Natural killer cell (primary cell): ENCODE measurements at places on chromosomes 11 and 22. TPM values are rescaled to one million over a fixed set of nuclear protein-coding genes. Genes with fewer than 3 reads are reported as not detected.

Gene SHISAL1
- total RNA-seq: not detected

Gene NRGN
- 11.1 TPM for total RNA-seq

Gene DGAT2
- total RNA-seq: 0.75 TPM

DNA sequence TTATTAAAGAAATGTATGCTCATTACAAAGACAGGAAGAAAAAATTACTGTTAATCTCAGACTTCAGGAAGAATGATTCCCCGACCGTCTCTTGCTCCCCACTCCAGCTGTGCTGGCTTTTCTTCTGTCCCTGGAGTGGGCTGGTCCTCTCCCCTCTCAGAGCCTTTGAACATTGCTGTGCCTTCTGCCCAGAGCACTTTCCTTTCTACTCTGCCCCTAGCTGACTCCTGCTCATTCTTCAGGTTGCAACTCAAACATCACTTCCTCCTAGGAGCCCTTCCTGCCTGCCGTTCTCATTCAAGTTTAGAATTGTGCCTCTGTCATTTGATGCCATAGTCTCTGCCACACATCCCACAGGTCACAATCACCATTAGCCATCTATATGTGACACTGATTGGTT is 329.5 kb downstream of the MIAT start:
- DNase-seq: no peak
- no peaks in the 10 kb centered on the region for H3K36me3 ChIP-seq
- H3K4me1 ChIP-seq: no peaks in the 10 kb centered on the region
- H3K4me3 ChIP-seq: no peak overlapping the region
- H3K27ac ChIP-seq: no peak overlapping the region

DNA sequence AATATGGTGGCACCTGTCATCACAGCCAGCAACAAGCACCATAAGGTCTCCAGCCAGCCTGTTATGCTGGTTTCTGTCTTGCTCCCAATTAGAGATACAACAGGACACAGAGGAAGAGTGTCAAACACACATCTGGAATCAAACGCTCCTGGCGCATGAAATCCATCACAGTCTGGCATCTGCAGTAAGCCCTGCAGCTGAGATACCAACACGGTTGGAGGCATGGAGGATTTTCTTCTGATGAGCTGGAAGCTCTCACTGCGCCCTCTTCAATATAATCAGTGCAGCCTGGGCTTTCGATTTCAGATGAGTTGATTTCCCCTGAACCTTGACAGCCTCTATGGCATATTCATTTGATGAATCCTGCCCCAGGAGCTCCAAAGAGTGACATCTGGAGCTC is 27.8 kb upstream of the CARS1 start:
- no peak for DNase-seq
- H3K27me3 ChIP-seq: no peaks in the 10 kb centered on the region
- H3K4me1 ChIP-seq: no peaks in the 10 kb centered on the region
- peaks cover 21% of the 10 kb centered on the region for H3K36me3 ChIP-seq
- no peak overlapping the region for H3K4me3 ChIP-seq

DNA sequence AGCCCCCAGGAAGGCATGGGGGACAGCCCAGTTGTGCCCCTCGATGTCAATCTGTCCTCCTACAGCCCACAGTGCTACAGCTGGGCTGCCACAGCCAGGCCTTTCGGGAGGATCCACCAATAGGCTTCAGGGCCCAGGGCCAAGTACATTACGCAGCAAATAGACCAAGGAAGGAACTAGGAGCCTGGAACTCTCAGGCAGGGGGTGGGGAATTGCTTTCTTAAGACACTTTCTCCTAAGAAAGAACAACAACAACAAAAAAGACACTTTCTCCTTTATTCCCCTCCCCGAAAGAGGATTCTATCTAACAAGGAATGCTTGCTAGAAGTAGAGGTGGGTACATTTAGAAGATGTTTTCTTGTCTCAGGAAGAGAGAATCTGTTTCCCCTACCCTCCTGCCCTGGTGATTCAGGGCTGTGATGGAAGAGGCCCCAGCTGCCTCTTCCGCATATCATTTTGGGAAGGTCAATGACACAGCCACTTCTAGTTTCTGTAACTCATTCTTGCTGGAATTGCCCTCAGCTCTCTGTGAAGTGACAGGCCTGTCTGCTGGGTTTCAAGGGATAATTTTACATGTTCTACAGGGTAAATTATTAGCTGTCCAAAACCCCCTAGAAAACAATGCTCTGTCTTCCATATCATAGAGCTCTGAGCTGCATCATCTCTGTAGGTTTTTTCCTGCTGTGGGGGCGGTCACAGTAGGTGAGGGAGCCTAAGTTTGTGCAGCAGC is 6.0 kb upstream of the MALAT1 start:
- H3K27ac ChIP-seq: peak overlapping the region; percentile 32
- no peaks in the 10 kb centered on the region for H3K36me3 ChIP-seq
- H3K27me3 ChIP-seq: no peaks in the 10 kb centered on the region
- DNase-seq: no peak

GRCh38 chr11:78190374-78190773 is 1.7 kb downstream of the USP35 start:
- no peak overlapping the region for H3K4me3 ChIP-seq
- peaks cover 23% of the 10 kb centered on the region for H3K4me1 ChIP-seq
- H3K27ac ChIP-seq: no peak overlapping the region
- no peaks in the 10 kb centered on the region for H3K36me3 ChIP-seq
- no peaks in the 10 kb centered on the region for H3K27me3 ChIP-seq

- H3K27ac ChIP-seq: no peak overlapping the region
- no peak for DNase-seq
- H3K4me3 ChIP-seq: no peak overlapping the region
- peaks cover 12% of the 10 kb centered on the region for H3K27me3 ChIP-seq
- H3K4me1 ChIP-seq: peaks cover 22% of the 10 kb centered on the region
Observed at GRCh38 chr11:63766531-63767235, 1.9 kb downstream of the ZFTA start.

- H3K27me3 ChIP-seq: no peaks in the 10 kb centered on the region
- DNase-seq: no peak
- H3K27ac ChIP-seq: no peak overlapping the region
- H3K36me3 ChIP-seq: no peaks in the 10 kb centered on the region
- no peak overlapping the region for H3K4me3 ChIP-seq
Observed at GRCh38 chr11:75720639-75721038, 3.0 kb downstream of the MOGAT2 start.

- peaks cover 37% of the 10 kb centered on the region for H3K36me3 ChIP-seq
- H3K27me3 ChIP-seq: no peaks in the 10 kb centered on the region
- no peak overlapping the region for H3K27ac ChIP-seq
- H3K4me1 ChIP-seq: peaks cover 4% of the 10 kb centered on the region
- no peak overlapping the region for H3K4me3 ChIP-seq
Observed at GRCh38 chr22:38715176-38715764, 9.5 kb downstream of the GTPBP1 start.

DNA sequence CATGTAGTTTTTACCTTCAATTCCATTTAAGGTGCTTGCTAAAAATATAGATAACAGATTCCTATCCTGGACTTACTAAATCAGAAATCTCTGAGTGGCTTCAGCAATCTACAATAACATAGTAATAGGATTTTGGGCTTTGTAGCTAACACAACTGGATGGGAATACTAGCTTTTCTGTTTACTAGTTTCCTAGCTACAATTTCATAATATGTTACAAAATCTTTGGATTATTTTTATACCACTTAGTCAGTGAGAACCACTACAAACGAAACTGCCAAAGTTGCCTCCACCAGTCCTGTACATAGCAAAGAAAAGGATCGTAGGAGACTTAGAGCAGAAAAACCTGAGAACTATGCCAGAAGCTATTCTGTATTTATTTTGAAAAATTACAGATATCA is 87.7 kb upstream of the ANO3 start:
- H3K27me3 ChIP-seq: no peaks in the 10 kb centered on the region
- no peaks in the 10 kb centered on the region for H3K4me1 ChIP-seq
- H3K4me3 ChIP-seq: no peak overlapping the region
- H3K36me3 ChIP-seq: no peaks in the 10 kb centered on the region
- H3K27ac ChIP-seq: no peak overlapping the region

GRCh38 chr11:11961399-11962028 is 46.9 kb downstream of the DKK3 start:
- H3K4me1 ChIP-seq: peaks cover 18% of the 10 kb centered on the region
- H3K27me3 ChIP-seq: no peaks in the 10 kb centered on the region
- peaks cover 16% of the 10 kb centered on the region for H3K36me3 ChIP-seq
- H3K4me3 ChIP-seq: no peak overlapping the region
- no peak for DNase-seq
- no peak overlapping the region for H3K27ac ChIP-seq

DNA sequence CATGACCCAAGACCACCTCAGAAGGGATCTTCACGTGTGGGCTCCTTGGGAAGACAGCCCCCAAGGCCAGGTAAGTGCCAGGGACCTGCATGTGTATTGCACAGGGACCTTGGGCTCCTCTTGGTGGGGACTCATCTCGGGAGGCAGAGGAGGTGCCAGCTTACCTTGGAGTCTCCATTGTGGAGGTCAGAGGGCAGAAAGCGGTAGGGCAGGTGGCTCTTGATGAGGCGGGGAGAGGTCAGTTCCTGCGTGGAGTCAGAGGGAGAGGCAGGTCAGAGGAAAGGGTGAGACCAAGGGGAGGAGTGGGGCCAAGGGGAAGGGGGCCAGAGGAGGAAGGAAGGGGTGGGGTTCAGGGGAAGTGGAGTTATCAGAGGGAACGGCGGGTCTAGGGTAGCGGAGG is 22.5 kb downstream of the SULT4A1 start:
- H3K27ac ChIP-seq: no peak overlapping the region
- no peaks in the 10 kb centered on the region for H3K27me3 ChIP-seq
- no peaks in the 10 kb centered on the region for H3K36me3 ChIP-seq

DNA sequence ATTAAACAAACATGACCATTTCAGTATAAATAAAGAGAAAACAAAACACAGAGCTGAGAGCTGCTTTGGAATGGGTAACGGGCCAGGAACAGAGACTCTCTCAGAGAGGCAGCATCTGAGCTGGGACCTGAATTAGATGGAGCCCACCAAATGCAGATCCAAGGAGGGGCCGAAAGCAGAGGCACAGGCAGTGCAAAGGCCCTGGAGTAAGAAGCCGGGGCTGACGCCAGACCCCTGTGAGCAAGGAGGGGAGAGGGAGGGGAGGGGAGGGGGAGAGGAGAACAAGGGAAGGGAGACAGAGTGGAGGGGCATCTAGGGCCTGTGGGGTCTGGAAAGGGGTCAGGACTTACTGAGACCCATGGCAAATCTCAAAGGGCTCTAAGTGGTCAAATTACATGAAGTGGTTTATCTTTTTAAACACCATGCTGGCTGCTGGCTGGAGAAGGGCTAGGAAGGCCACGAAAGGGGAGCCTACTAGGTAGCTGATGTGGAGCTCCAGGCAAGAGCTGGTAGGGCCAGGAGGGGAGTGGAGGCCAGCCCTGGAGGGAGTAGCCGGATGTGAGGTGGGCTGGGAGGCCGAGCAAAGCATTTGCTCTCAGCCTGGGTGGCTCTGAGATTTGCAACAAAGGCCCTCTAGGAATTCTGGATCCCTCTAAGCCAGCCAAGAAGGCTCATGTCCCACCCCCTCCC is 3.2 kb downstream of the OSBPL5 start:
- H3K27ac ChIP-seq: no peak overlapping the region
- no peak overlapping the region for H3K4me3 ChIP-seq
- H3K4me1 ChIP-seq: peaks cover 85% of the 10 kb centered on the region
- no peaks in the 10 kb centered on the region for H3K27me3 ChIP-seq

GRCh38 chr22:27533105-27533745 is 268.3 kb downstream of the MN1 start:
- no peak for DNase-seq
- no peak overlapping the region for H3K4me3 ChIP-seq
- H3K36me3 ChIP-seq: no peaks in the 10 kb centered on the region
- no peaks in the 10 kb centered on the region for H3K27me3 ChIP-seq
- no peak overlapping the region for H3K27ac ChIP-seq

- peaks cover 18% of the 10 kb centered on the region for H3K4me1 ChIP-seq
- no peaks in the 10 kb centered on the region for H3K27me3 ChIP-seq
- no peaks in the 10 kb centered on the region for H3K36me3 ChIP-seq
- no peak overlapping the region for H3K4me3 ChIP-seq
- no peak overlapping the region for H3K27ac ChIP-seq
- DNase-seq: no peak
Observed at GRCh38 chr11:63501236-63501635, 4.6 kb upstream of the LGALS12 start.

GRCh38 chr22:29848111-29848510 is 10.0 kb upstream of the ASCC2 start:
- no peaks in the 10 kb centered on the region for H3K27me3 ChIP-seq
- H3K27ac ChIP-seq: no peak overlapping the region
- H3K4me1 ChIP-seq: no peaks in the 10 kb centered on the region
- no peak overlapping the region for H3K4me3 ChIP-seq
- no peaks in the 10 kb centered on the region for H3K36me3 ChIP-seq

DNA sequence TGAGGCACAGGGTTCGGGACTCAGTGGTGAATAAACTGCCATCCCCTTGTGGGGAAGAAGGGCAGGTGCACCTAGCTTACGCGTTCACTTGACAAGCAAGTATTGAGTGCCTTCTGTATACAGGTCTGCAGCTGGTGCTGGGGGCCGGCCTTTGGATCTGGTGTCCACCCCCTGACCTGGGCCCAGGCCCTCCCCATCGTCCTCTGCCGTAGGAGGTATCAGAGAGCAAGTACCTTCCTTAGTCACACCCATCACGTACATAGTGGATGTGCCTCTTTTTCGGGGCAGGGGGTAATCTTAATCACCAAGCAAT is 53.3 kb downstream of the SMIM38 start:
- H3K27ac ChIP-seq: no peak overlapping the region
- H3K36me3 ChIP-seq: no peaks in the 10 kb centered on the region
- no peak overlapping the region for H3K4me3 ChIP-seq
- no peaks in the 10 kb centered on the region for H3K27me3 ChIP-seq
